Stimulated activated CD8-positive, alpha-beta memory T cell treated with anti-CD3 and anti-CD28 coated beads, Interleukin-15, amount 100 ng/mL, for 48 hours (primary cell): ENCODE measurements at places on chromosomes 4 and X.

DNA sequence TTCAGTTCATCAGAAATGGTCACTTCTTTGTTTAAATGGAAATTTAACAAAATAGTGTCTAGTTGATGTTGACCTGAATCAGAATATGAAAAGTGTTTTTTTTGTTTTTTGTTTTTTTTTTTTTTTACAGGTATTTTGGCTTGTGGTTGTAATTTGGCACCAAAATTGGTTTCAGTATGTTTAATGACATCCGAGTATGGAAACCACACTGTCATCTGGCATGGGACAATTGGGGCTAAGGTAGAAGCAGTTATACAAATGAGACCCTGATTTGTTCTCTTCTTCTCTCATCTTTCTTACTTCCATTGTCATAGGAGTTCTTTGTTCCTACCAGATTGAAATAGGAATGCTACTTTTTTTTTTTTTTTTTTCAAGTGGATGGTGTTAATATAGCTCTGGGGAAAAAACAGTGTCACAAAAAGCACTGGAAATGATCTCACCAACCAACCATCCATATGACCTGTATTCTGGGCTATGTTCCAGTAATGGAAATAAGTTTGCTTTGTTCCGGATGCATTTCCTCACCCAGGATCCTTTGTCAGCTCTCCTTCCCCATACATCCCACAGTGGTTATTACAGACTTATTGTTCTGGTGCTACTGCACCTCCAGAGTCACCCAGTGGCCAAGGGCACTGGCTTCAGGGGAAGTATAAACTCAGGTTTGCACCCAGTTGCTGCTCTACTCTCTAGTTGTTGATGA, 95.8 kb downstream of the ATXN3L start:
- no peak for DNase-seq

DNA sequence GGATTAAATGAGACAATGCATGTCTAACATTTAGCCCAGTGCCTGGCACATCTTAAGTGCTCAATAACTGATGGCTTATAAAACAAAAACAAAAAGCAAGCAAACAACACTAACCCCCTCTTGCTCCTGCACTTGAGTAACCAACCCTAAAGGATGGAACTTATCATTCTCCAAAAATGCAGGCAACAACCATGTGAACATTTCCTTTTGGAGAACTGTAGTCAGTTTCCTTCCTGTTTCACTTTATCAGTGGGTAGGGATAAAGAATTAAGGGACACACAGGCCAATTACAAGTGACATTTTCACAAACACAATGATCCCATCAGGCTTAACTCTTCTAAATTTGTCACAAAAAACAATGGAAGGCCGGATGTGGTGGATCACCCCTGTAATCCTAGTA, 30.4 kb downstream of the RPS3A start:
- DNase-seq, result no peak

GRCh38 chr4:1489639-1489995, 83.4 kb upstream of the NKX1-1 start:
- no peak for DNase-seq

- no peak for DNase-seq
Measured at GRCh38 chr4:145058256-145058655, 39.7 kb downstream of the ANAPC10 start.

- no peak for DNase-seq
Measured at GRCh38 chrX:39267176-39267575, 465.9 kb downstream of the MID1IP1 start.

- DNase-seq, result no peak
Measured at GRCh38 chrX:55161581-55161980, 58.6 kb upstream of the PAGE5 start.

- DNase-seq, result no peak
Measured at GRCh38 chr4:52368895-52369294, 290.2 kb downstream of the USP46 start.

- no peak for DNase-seq
Measured at GRCh38 chr4:112702892-112703291, 65.9 kb downstream of the LARP7 start.

DNA sequence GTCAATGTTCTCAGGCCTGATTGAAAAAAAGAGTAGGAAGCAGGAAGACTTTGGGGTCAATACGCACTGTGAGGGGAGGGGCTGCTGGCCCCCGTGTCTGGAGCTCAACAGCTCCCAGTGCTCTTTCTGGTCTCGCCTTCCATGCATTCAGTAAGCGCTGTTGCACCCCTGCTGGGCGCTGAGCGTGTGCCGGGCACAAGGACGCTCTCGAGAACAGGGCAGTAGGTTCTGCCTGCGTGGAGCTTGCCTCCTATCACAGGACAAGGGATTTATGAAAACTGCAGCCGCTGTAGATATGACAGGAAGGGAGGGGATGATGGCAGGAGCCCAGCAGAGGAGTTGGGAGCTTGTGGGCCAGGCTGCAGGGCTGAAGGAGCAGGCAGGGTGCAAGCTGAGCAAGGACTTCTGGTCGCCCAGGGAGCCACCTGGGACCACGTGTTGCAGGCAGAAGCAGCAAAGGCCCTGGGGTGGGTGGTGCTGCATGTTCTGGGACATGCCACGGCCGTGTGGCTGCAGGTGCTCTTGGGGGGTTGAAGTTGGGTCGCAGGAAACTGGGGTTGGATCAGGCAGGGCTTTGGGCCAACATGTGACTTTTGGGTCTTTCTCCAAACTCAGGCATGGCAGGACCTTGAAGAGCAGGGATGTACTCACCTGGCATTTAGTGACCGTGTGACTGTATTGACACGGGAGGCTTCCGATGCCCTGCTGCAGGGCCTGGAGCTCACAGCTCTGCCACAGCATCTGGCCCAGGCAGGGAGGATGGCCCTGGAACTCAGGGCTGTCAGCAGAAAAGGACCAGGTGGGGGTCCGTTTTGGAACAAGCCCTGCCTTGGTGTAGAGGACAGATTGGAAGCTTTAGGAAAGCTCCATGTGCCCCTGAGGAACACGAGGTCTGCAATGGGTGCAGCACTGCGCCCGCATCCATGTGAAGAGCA, 97.9 kb downstream of the CPZ start:
- DNase-seq, result no peak

GRCh38 chrX:133985164-133985966, at the start of gene GPC3:
GPC3 (minus strand) TSS chrX:133985594.
- peak; percentile 6 for DNase-seq

DNA sequence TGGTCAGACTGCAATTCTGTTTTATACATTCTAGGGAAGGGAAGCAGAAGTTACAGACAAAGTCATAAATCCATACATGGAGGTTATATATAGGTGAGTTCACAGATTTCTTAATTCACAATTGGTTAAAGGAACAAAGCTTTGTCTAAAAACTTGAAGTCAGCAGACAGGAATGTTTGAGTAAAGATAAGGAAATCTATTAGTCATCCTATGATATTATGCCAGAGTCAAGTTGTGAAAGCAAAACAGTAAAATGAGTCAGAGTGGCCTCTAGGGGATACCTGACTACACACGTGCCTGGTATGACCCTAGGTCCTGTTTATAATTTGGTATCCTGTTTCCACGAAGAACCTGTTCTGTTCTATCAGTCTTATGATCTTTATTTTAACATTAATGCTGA, 31.5 kb downstream of the ACTRT1 start:
- DNase-seq, result no peak

DNA sequence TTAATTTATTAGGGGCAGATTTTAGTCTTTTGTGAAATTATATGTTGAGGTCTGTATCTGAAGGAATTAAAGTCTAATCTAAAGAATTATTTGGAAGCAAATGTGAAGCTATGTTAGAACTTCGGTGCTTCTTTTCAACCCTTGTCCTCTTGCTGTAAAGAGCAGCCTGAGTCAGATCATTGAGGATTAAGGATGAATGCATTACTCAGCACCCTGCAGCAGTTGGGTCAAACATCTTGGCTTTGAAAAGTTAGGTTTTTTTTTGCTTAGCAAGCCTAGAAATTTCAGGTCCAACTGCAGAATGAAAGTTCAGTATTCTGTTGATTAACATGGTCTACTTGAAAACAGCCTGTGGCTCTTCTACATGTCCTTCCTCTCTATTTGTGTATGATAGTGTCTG, 57.6 kb downstream of the SLC4A4 start:
- no peak for DNase-seq

GRCh38 chr4:89295415-89295927, 12.1 kb downstream of the GPRIN3 start:
- DNase-seq, result no peak

GRCh38 chrX:68196939-68197791, 236.1 kb downstream of the OPHN1 start:
- no peak for DNase-seq

- no peak for DNase-seq
Measured at GRCh38 chr4:154908168-154908567, 127.1 kb downstream of the RBM46 start.

DNA sequence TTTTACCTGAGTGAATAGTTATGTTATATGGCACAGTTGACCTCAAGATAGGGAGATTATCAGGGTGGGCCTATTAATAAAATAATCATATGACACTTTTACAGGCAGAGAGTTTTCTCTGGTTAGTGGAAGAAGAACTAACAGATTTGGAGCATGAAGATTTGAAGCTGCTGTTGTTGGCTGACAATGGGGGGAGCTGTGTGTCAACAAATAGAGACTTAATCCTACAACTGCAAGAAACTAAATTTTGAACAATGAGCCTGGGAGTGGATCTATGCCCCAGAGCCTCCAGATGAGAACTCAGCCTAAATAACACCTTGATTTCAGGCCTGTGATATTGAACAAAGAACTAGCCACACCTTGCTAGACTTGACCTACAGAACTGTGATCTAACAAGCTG, 7.2 kb upstream of the CCSER1 start:
- no peak for DNase-seq

GRCh38 chr4:27176400-27176799, 315.8 kb downstream of the STIM2 start:
- no peak for DNase-seq

- no peak for DNase-seq
Measured at GRCh38 chrX:55187281-55187680, 32.9 kb upstream of the PAGE5 start.

DNA sequence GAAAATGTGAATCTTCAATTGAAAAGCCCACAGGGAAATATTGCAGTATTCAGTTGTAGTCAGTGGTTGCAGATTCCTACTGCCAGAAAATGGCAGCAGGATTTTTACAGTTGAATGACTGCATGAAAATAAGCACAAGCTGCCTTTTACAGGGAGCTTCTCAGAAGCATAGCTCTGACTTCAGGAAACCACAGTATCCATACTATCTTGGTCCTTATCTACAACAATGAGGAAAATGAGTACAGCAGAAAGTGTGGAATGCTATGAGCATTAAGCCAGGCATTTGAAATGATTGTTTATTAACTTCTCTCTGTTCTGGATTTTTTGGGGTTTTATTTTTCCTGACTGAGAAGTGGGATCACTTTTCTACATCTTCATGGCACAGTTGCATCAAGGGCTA, 34.6 kb upstream of the PRRG1 start:
- no peak for DNase-seq

- DNase-seq, result no peak
Measured at GRCh38 chr4:9825049-9825448, 43.6 kb downstream of the DRD5 start.

DNA sequence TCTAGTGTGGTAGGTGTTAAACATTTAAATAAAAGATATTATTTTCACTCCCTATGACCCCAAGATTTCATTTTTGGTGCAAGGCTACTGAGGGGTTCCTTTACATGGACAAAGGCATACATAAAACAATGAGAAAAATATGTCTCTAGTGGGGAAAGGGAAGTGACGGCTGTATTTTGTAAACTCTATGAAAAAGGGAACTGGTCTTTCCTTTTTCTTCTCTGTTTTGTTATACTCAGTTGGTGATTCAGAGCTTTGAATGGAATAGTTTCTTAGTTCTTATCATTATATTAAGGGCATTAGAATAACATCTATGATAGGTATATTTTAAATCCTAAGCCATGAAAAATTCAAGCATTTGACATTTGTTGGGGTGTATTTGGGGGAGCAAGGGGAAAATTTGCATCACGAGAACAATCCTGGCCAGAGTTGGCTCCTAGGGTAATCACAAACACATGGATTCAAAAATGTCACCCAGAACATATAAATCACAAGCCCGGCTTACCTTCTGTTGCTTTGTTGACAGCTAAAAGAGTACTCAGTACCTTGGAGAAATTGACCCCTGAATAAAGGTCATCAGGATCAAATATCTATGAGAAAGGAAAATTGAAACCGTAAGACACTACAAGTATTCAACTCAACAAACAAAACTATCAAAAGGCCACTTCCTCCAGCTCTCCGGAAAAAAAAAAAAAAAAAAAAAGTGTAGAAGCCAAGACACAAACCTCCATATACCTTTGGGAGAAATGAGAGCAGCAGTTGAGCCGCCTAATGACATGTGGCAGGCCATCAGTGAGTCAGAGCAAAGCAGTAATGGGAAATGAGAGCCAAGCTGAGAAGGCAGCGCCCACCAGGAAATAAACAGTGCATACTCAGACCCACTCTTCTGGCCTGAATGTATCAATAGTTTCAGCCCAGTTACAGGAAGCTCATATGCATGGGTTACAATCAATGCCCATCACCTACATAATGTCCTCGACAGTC, 33.4 kb downstream of the ARHGEF6 start:
- DNase-seq, result no peak

DNA sequence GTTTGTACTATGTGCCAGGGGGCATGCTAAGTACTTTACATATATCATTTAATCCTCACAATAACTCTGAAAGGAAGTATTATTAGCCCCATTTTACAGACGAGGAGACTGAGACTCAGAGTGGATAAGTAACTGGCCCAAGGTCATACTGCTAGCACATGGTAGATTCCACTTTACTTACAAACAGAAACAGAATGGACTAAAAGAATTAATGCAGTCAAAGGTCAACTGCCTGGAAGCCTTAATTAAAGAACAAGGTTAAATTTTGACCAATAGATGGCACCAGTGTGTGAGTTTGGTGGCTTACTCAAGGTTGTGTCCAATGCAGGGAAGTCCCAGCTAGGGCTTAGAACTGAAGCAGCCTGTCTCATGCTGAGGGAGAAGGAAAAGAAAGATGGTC, 4.7 kb downstream of the RIPPLY1 start:
- no peak for DNase-seq

- DNase-seq, result no peak
Measured at GRCh38 chr4:165199286-165199685, 8.1 kb upstream of the KLHL2 start.

DNA sequence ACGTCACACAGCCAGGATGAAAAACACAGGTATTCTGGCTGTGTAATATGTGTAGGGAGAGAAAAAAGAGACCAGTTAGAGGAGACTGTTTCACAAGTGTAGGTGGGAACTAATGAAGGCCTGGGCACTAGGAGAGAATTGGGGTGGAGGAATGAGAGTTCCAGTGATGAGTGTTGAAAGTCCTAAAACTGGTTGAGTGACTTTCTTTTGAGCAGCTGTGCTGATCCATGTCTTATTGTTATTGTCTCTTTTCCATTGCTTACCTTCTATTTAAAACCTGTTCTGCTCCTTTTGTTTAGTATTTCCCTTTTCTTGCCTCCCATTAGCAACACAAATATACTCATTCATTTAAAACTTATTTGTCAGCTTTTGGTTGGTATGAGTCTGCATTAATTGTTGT, 88.7 kb downstream of the PDLIM5 start:
- no peak for DNase-seq

- DNase-seq, result no peak
Measured at GRCh38 chr4:76952071-76952470, 2.5 kb downstream of the SEPTIN11 start.

DNA sequence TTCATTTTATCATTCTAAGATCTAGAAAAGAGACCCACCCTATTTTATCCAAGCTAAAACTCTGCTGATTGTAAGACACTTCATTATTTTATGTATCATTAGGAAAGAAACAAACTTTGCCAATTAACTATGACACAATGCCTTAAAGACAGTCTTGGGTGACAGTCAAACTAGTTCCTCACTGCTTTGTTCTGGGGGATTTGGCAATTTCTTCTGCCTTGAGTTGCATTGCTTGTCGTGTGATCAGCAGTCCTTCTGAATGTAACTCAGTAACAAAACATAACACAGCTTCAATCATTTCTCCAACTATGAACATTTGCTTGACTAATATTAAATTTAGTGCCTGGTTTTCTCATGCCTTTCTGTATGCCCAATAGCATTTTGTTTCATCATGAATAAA, 577.9 kb upstream of the DIPK2B start:
- no peak for DNase-seq
